A549 treated with CpdA at 1 μM for 4 hours (cell line): ENCODE measurements at places on chromosomes 11 and 22. TPM values are rescaled to one million over a fixed set of nuclear protein-coding genes. Genes with fewer than 3 reads are reported as not detected.

The FERMT3 gene
- 1.6 to 4.1 TPM (median 2.1 TPM) in 5 replicates for total RNA-seq

The MICALL1 gene
- 16.2 to 21.3 TPM (median 16.8 TPM) in 5 replicates for total RNA-seq

The TUBA8 gene
- 0.30 to 0.78 TPM (median 0.55 TPM) in 5 replicates for total RNA-seq

The PDGFB gene
- total RNA-seq: 3.2 to 4.4 TPM (median 3.5 TPM) in 5 replicates

The OTOG gene
- not detected in 5 replicates for total RNA-seq

The OR5A2 gene
- not detected in 5 replicates for total RNA-seq
